ENCODE measurements at places on chromosomes 11 and 22.

DNA sequence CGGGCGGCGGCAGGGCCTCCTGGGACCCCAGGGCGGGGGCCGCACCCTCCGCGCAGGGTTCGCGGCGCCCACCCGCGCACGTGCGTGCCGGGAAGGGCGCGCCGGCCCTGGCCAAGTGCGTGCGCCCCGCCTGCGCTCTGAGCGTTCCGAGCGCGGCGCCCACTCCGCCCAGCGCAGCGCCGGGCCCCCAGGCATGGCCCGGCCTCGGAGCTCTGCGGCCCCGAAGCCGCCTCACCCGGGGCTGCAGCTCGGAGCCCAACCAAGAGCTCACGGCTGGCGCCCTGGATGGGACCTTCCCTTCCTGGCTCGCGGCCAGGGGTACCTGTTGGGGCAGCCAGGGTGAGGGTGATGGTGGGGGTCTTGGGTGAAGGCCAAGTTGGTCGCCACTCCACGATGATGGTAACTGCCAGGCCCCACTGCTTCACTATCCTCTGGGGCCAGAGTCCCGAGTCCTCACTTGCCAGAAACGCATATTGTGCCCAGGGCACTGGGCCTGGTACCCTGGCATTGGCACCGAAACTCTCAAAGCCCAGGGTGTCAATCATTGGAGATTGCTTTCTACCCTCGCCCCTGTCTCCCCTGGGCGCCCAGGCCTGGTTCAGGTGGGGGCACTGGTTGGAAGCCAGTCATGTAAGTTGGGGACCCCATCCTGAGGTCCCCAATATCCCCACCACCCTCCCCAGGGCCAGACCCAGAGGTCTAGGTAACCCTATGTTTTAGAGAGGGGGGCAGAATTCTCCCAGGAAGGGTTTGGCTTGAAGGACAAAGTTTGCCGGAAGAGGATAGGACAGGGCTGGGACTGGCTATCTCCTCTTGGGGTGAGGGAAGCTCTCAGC is 882 bp downstream of the ANO1 start:
- H3K36me3 ChIP-seq, result no peaks in the 10 kb centered on the region
- no peaks in the 10 kb centered on the region for H3K27me3 ChIP-seq
- peak overlapping the region; percentile 82 for H3K27ac ChIP-seq
- no peak for DNase-seq
- peaks cover 11% of the 10 kb centered on the region for H3K4me1 ChIP-seq

- no peaks in the 10 kb centered on the region for H3K27me3 ChIP-seq
- H3K27ac ChIP-seq, result no peak overlapping the region
- DNase-seq, result no peak
- H3K4me3 ChIP-seq, result no peak overlapping the region
Observed at GRCh38 chr11:106585061-106585460, 433.2 kb downstream of the GUCY1A2 start.

GRCh38 chr11:131186629-131187101 is 183.8 kb upstream of the NTM start:
- DNase-seq, result no peak
- no peaks in the 10 kb centered on the region for H3K4me1 ChIP-seq
- H3K27me3 ChIP-seq, result no peaks in the 10 kb centered on the region
- no peak overlapping the region for H3K27ac ChIP-seq

- no peak overlapping the region for H3K27ac ChIP-seq
- no peak overlapping the region for H3K4me3 ChIP-seq
- no peaks in the 10 kb centered on the region for H3K36me3 ChIP-seq
- H3K27me3 ChIP-seq, result peaks cover 36% of the 10 kb centered on the region
- H3K4me1 ChIP-seq, result no peaks in the 10 kb centered on the region
- DNase-seq, result peak; percentile 24
Observed at GRCh38 chr22:49242480-49242879, 585.2 kb downstream of the BRD1 start.

DNA sequence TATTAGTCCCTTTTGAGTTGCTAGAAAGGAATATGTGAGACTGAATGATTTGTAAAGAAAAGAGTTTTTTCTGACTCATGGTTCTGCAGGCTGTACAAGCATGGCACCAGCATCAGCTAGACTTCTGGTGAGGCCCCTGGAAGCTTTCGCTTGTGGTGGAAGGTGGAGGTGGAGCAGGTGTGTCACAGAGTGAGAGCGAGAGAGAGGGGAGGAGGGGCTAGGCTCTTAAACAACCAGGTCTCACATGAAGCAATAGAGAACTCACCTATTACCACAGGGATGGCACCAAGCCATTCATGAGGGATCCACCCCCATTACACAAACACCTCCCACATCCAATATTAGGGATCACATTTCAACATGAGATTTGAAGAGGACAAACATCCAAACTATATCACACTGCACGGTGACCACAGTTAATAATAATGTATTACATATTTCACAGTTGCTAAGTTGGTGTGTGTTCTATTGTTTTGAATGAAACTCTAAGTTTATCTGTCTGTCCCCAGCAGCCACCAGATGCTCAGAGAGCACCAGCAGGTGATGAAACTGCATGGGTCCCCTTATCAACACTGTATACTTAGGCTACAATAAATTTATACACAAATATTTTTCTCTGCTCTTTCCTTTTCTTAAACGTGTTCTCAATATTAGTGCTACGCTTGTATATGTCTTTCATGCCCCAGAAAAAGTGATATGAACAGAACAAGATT is 14.1 kb downstream of the ZFP91 start:
- no peaks in the 10 kb centered on the region for H3K27me3 ChIP-seq
- H3K4me3 ChIP-seq, result no peak overlapping the region
- DNase-seq, result no peak
- H3K36me3 ChIP-seq, result no peaks in the 10 kb centered on the region

GRCh38 chr11:13726456-13726855 is 58.0 kb downstream of the FAR1 start:
- H3K4me1 ChIP-seq, result no peaks in the 10 kb centered on the region
- H3K27me3 ChIP-seq, result no peaks in the 10 kb centered on the region
- no peak overlapping the region for H3K27ac ChIP-seq
- no peaks in the 10 kb centered on the region for H3K36me3 ChIP-seq
- DNase-seq, result no peak

GRCh38 chr11:43316451-43316850 is 4.7 kb downstream of the API5 start:
- no peak overlapping the region for H3K27ac ChIP-seq
- no peak for DNase-seq
- no peaks in the 10 kb centered on the region for H3K36me3 ChIP-seq

- H3K36me3 ChIP-seq, result no peaks in the 10 kb centered on the region
- no peak for DNase-seq
- peaks cover 12% of the 10 kb centered on the region for H3K4me1 ChIP-seq
- no peak overlapping the region for H3K4me3 ChIP-seq
- H3K27me3 ChIP-seq, result no peaks in the 10 kb centered on the region
- H3K27ac ChIP-seq, result peak overlapping the region; percentile 89
Observed at GRCh38 chr11:69538854-69539253, 57.4 kb downstream of the LINC01488 start.

- DNase-seq, result no peak
- peaks cover 10% of the 10 kb centered on the region for H3K4me1 ChIP-seq
- H3K4me3 ChIP-seq, result peak overlapping the region; percentile 98
- H3K27me3 ChIP-seq, result no peaks in the 10 kb centered on the region
- peak overlapping the region; percentile 98 for H3K27ac ChIP-seq
- no peaks in the 10 kb centered on the region for H3K36me3 ChIP-seq
Observed at GRCh38 chr22:31106731-31107177, 614 bp downstream of the SELENOM start.

GRCh38 chr11:28107191-28107749 is 686 bp downstream of the KIF18A start:
- H3K4me1 ChIP-seq, result no peaks in the 10 kb centered on the region
- H3K4me3 ChIP-seq, result peak overlapping the region; percentile 59
- no peak for DNase-seq

GRCh38 chr11:120482149-120482548 is 29.4 kb upstream of the GRIK4 start:
- no peak overlapping the region for H3K4me3 ChIP-seq
- peaks cover 8% of the 10 kb centered on the region for H3K36me3 ChIP-seq
- no peak for DNase-seq

DNA sequence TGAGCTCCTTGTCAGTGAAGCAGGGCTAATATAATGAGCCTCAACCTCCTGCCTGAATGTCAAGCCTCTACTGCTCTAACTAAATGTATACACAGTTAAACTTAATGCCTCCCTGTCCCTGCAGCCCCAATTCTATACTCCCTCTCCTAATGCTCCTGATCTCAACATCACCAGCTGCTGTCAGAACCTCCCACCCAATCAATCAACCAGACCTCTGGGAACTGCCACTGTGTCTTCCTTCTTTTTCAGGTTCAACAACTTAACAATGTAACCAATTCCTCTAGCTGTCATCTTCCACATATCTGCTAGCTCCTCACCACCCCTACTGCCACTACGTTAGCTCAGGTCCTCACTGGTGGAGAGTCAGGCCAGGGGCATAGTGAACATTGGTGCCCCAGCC is 339.8 kb upstream of the NARS2 start:
- no peak overlapping the region for H3K4me3 ChIP-seq
- no peaks in the 10 kb centered on the region for H3K36me3 ChIP-seq
- H3K27me3 ChIP-seq, result no peaks in the 10 kb centered on the region
- no peaks in the 10 kb centered on the region for H3K4me1 ChIP-seq
- no peak for DNase-seq

DNA sequence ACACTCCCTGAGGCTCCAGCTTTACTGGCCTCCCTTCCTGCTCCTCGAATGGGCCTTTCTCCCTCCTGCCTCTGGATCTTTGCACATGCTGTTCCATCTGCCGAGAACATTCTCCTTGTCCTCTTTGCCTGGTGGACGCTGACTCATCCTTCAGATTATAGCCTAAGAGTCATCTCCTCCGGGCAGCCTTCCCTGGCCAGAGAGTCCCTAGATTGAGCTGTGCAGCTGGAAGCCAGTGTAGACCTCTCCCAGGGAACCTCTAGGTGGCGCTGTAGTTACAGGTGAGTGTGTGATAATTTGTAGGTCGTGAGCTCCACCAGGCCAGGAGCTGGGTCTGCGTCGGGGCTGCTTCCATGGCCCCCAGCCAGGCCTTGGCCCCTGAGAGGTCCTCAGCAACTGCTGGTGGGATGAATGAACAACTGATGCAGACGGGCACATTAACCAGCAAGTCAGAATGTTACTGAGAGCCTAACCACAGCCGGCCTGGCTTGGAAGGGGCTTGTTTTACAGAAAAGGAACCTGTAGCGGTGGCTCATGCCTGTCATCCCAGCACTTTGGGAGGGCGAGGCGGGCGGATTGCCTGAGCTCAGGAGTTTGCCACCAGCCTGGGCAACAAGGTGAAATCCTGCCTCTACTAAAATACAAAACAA is 8.7 kb downstream of the PNPLA5 start:
- no peak overlapping the region for H3K4me3 ChIP-seq
- peaks cover 40% of the 10 kb centered on the region for H3K27me3 ChIP-seq
- no peak overlapping the region for H3K27ac ChIP-seq
- no peaks in the 10 kb centered on the region for H3K4me1 ChIP-seq

GRCh38 chr22:40058265-40058664 is 63.5 kb downstream of the FAM83F start:
- H3K4me1 ChIP-seq, result no peaks in the 10 kb centered on the region
- no peaks in the 10 kb centered on the region for H3K36me3 ChIP-seq
- DNase-seq, result no peak
- no peak overlapping the region for H3K27ac ChIP-seq
- no peaks in the 10 kb centered on the region for H3K27me3 ChIP-seq

- no peak overlapping the region for H3K27ac ChIP-seq
- H3K36me3 ChIP-seq, result no peaks in the 10 kb centered on the region
- H3K4me1 ChIP-seq, result no peaks in the 10 kb centered on the region
- no peak for DNase-seq
- peaks cover 12% of the 10 kb centered on the region for H3K27me3 ChIP-seq
Observed at GRCh38 chr22:29722587-29722986, 2.8 kb downstream of the CABP7 start.

- H3K4me1 ChIP-seq, result no peaks in the 10 kb centered on the region
- H3K36me3 ChIP-seq, result no peaks in the 10 kb centered on the region
- H3K4me3 ChIP-seq, result no peak overlapping the region
- no peak for DNase-seq
- no peak overlapping the region for H3K27ac ChIP-seq
Observed at GRCh38 chr22:46453006-46453828, 84.2 kb downstream of the CELSR1 start.

GRCh38 chr11:109304159-109304558 is 117.8 kb upstream of the C11orf87 start:
- DNase-seq, result no peak
- H3K36me3 ChIP-seq, result no peaks in the 10 kb centered on the region
- no peaks in the 10 kb centered on the region for H3K4me1 ChIP-seq

GRCh38 chr22:33909911-33910310 is 10.4 kb downstream of the LARGE1 start:
- no peak for DNase-seq
- H3K27ac ChIP-seq, result no peak overlapping the region
- H3K27me3 ChIP-seq, result no peaks in the 10 kb centered on the region
- no peaks in the 10 kb centered on the region for H3K4me1 ChIP-seq

DNA sequence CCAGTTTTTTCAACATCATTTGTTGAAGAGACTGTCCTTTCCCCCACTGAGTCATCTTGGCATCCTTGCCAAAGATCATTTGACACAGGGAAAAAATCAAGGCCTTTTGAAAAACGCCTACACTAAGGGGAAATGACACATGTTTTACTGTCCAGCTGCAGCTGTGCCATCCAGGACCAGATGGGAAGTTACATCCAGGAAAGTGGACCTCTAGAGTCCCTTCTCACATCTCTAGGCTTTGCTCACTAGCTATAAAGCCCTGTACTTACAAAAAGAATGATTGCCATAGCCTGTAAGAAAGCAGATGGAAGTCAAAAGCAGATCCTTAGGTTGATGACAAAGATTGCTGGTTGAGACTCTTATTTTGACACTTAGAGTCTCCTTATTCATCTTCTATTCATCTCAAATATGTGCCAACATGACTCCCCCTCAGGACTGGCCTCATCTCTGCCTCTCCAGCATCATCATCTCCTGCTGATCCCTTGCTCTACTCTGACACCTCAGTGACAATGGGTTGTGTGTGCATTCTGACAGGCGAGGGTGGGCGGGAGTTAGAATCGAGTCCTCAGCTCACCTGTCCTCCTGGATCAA is 22.8 kb downstream of the OSBP2 start:
- H3K4me1 ChIP-seq, result no peaks in the 10 kb centered on the region
- H3K36me3 ChIP-seq, result no peaks in the 10 kb centered on the region
- H3K4me3 ChIP-seq, result no peak overlapping the region
- no peaks in the 10 kb centered on the region for H3K27me3 ChIP-seq
- no peak for DNase-seq

GRCh38 chr11:97764605-97765004 is 1256.1 kb upstream of the CNTN5 start:
- H3K4me3 ChIP-seq, result no peak overlapping the region
- no peaks in the 10 kb centered on the region for H3K27me3 ChIP-seq
- H3K27ac ChIP-seq, result no peak overlapping the region
- no peaks in the 10 kb centered on the region for H3K4me1 ChIP-seq
- DNase-seq, result no peak

DNA sequence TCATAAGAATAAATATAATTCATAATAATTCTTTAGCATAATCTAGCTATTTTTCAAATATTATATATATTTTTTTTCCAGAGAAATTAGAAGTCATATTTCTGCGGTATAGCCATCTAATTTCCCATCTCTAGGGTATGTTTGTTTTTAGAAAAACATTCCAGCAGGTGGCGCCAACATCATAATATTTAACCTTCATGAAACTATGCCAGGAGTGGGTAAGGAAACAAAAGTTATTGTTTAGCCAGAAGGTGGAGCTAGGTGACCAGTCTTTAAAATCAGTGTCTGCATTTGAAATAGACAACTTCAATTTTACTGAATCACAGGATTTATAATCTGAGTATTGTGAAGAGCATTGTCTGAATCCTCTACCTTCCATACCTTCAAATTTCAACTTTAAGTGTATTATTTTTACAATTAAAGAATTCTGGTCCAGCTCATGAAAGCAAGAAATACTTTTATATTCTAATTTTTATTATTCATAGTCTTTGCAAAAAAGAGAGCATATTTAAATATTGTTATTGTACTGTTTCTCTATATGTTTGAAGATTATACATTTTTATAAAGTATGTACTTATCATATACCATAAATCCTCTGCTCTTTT is 15.7 kb upstream of the CCDC179 start:
- H3K36me3 ChIP-seq, result no peaks in the 10 kb centered on the region
- H3K4me3 ChIP-seq, result no peak overlapping the region
- no peak overlapping the region for H3K27ac ChIP-seq

Data from breast epithelium (tissue), 4 donors.